ENCODE measurements at places on chromosomes 5 and 9.

DNA sequence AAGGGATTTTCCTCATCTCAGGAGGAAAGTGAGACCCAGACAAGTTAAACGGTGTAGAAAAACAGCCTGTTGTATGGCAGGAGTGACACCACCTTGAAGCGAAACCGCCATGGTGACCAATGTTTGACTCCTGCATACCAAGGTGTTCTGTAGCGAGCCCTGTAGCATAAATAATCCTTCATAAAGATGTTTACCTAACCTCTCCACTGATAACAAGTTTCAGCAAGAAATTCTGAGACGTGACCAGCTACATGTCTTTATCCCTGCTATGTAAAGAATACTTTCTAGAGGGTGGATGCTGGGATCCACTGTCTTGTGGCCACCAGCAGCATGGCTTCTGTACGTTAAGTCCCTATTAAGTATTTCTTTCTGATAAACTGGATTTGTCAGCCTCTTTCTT is 148.1 kb downstream of the MPDZ start:
- DNase-seq, result no peak

- DNase-seq, result no peak
Measured at GRCh38 chr5:91053741-91054025, 329.4 kb downstream of the ARRDC3 start.

GRCh38 chr9:35905051-35905781 is 786 bp upstream of the HRCT1 start:
- DNase-seq, result no peak

DNA sequence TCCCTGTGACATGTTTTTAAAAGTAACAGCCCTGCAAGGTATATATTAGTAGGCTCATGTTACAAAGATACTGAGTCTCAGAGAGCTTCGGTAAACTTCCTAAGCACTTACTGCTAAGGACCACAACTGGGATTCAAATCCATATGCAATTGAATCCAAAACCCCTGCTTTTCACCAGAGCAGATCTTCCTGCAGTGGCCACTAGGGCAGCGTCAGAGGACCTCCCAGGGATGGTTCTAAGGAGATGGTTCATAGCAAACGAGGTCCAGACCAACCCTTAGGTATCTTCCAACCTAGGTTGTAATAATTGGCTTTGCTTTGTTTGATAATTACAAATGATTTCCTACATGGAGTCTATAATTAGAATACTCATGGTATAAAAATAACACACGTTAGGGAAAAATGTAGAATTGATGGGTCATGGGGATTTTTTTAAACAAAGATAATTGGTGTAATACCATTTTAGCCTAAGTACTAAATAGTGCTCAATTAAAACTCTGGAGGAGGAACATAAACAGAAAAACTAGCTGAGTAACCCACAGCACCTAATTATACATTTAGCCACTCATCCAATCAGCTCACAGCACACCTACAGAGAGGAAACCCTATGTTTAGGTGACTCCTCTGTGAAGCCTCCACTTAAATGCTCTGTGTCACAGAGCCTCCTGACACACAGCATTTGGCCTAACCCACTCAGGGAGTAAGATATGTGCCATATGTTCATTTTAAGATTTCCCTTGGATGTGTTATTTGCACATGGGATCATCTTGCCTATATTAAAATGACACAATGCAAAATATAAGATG is 10.0 kb upstream of the CAST start:
- DNase-seq, result no peak

DNA sequence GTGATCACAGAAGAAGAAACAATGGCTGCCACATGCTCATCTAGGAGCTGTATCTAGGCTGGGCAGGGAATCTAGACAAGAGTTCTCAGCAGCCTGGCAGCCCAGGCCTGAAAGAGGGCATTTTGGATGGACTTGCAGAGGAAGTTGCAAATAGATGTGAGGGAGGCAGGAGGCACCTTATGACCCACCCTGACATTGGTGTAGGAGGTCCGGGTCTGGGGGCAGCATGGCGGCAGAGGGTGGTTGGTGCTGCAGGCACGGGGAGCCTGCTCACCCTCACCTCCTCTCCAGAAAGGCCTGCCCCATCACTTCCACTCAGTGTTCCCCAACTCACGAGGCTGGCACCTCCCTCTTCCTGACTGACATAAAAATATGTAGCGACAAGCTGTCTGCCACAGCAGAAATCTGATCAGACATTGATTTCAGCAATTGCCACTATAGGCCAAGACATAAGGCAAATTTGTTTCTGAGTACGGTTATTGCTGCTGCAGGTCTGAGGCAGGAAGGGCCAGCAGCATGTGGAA is 217.6 kb downstream of the PBX3 start:
- no peak for DNase-seq

DNA sequence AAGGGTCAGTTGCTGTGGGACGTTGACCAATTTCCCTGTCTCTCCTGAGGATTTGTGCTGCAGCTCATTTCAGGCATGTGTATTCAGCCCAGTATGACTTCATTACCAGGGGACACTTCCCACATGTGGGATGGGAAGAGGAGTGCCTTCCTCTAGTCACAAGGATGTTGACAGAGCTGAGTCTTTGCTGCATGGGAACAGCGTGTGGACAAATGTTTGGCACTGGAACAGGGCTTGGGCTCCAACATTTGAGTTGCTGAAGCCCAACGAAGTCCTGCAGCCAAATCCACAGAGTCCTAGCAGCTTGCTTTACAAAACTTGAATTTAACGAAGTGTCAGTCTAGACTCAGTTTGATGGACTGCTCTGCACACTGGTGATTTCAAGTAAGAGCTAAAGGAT is 283.2 kb downstream of the SH3GL2 start:
- no peak for DNase-seq

GRCh38 chr5:14306329-14306815 is 163.2 kb downstream of the TRIO start:
- no peak for DNase-seq

GRCh38 chr9:120505186-120505585 is 74.8 kb downstream of the CDK5RAP2 start:
- no peak for DNase-seq

- peak; percentile 74 for DNase-seq
Measured at GRCh38 chr5:95835682-95836385, 13.3 kb upstream of the GLRX start.

GRCh38 chr5:88674356-88675167 is 208.4 kb downstream of the MEF2C start:
- DNase-seq, result no peak

DNA sequence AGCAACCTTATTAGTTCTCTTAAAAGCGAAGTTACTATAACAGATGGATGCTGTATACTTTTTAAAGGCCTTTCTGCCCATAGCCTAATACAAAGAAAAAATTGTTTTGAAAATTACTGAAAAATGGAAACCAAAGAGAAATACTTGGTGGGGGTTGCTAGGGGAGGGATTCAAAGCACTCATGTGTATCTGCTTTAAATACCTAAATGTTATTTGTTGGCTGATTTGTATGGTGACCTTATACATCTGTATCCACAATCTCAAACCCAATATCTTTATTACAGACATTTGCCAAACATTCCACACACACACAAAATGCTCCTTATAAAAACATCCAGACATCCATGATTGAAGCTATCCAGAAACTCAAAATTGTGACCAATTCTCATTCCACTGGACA is 172.0 kb downstream of the ADAMTS12 start:
- no peak for DNase-seq

DNA sequence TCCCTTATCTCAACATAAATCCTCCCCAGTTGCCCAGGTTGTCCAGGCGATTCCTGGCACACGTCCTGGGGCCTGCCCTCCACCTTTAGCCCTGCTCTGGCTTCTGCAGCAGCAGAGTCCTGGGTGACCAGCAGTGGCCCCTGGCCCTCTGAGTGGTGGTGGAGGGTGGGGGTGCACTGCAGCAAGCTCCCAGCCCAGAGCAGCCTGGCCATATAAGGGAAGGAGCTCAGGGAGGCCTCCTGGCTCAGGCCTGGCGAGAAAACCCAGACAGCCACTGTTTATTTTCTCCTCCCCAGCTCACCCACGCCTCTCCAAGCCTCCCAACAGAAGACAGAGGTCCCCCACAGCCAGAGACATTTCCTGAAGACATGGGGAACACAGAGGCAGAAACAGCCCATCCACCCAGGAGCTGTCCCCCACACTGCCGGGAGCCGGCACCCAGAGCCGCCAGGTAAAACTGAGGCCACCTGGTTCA is 44.7 kb upstream of the IL17B start:
- no peak for DNase-seq

Data from suppressor macrophage (primary cell).